ENCODE measurements at places on chromosomes 4 and X.

DNA sequence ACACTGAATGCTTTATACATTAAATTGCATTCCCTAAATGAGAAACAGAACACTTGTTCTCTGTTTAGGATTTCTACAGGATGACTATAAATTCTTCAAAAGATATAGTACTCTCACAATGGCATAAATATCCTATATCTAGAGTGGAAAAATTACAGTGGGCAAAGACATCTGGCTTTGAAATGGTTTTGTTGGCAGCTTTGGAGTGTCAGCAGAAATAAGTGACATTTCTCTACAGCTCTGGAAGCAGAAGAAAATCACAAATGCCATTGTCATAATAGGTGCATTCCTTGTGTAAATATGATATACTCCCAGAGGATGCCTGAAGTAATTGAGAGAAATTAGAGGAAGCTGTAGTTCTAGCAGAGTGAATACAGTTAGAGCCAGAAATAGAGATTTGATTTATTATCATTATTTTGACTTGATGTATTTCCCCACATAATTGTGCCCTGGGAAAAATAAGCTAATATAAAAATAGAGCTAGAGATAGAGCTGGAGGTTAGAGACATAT lies 95.9 kb upstream of the GALNTL6 start:
- no peak for DNase-seq

DNA sequence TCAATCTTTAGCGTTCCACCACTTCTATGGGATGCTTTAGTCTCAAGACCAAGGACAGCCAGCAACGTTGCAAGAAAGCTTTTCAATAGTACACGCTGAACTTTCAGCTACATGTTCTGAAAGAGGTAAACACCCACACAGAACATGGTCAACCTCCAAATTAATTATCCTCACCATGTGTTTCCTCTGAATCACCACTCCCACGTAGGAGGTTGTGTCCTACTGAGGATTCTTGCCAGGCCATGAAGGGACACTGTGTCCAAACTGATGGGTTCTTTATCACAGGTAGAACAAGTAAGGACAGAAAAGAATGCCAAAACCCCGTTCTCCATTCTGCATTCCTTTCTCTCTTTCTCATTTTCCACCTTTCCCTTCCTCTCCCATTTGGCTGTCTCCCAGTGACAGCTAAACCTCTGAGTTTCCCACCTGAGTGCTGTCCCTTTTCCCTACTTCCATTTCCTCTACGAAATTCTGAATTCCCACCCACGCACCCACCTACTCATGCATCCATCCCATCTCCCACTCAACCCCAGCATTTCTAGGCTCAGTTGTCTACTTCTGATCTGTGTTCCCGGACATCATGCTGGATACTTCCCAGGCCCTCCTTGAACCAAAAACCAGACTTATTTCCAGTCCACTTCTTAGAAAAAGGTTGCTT lies 29.0 kb upstream of the GPM6B start:
- DNase-seq, result no peak

GRCh38 chr4:107658400-107659336 lies 61.4 kb downstream of the PAPSS1 start:
- no peak for DNase-seq

- DNase-seq, result no peak
Measured at GRCh38 chr4:52982946-52983340, 120.8 kb downstream of the RASL11B start.

DNA sequence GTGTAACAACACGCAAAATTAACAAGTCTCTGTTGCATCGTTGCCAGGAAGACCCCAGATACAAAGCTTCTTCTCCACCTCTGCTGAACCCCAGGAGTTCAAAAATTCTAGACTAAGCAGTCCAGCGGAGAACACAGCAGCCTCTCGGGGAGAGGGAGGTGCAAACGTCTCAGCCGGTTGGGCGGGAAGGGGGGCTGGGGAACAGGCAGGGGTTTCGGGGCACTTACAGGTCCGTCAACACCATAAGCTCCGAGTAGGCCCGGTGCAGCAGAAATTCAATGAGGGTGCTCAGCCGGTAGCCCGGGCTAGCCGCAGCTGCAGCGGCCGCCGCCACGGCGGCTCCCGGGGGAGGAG lies 394 bp downstream of the MED14 start:
- DNase-seq, result peak; percentile 36

DNA sequence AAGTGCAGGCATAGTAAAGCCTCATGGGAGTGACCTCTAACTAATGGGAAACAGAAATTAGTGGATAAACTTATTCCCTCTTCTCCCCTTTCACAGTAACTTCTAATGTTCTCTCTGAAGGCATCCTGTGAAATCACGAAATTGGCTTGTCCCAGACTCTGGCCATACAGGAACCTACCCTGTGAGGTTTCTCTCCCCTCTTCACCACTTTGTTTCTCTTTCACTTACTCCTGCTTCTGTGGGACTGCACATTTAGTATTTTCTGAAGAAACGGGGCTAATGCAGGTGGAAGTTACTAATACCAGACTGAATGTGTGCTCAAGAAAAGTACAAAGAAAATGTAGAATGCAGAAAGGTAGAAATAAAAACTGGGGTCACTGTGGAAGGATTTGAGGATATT lies 20.0 kb downstream of the ZNF330 start:
- DNase-seq, result no peak

DNA sequence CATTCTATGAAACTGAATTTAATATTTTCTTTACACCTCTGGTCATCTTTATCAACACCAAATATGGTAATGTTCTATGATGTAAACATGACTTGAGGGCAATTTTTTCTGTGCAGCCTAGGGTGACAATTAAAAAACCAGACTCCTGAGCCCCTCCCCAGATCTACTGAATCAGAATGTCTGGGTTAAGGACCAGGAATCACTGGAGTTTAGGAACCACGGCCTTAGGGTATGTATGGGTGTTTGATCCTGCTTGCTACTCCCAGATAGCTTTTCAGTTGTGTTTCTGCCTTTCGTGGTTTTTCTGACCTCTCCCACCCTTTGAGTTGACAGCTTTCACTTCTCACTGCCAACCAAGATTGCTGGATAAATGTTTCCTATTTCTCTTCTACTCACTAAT lies 332.2 kb downstream of the DHX15 start:
- DNase-seq, result no peak

- no peak for DNase-seq
Measured at GRCh38 chrX:39309018-39309635, 507.9 kb downstream of the MID1IP1 start.

GRCh38 chr4:14566518-14566917 lies 435.8 kb upstream of the CPEB2 start:
- DNase-seq, result no peak

DNA sequence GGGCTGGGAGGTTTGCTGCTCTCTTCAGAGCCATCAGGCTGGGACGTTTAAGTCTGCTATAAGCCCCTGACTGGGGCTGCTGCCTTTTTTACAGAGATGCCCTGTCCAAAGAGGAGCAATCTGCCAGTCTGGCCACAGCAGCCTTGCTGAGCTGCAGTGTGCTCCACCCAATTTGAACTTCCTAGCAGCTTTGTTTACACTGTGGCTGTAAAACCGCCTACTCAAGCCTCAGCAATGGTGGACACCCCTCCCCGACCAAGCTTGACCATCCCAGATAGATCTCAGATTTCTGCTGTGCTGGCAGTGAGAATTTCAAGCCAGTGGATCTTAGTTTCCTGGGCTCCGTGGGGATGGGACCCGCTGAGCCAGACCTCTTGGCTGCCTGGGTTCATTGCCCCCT lies 40.7 kb downstream of the SPATA18 start:
- DNase-seq, result no peak

GRCh38 chr4:2936773-2937145 lies 26.4 kb downstream of the NOP14 start:
- no peak for DNase-seq

DNA sequence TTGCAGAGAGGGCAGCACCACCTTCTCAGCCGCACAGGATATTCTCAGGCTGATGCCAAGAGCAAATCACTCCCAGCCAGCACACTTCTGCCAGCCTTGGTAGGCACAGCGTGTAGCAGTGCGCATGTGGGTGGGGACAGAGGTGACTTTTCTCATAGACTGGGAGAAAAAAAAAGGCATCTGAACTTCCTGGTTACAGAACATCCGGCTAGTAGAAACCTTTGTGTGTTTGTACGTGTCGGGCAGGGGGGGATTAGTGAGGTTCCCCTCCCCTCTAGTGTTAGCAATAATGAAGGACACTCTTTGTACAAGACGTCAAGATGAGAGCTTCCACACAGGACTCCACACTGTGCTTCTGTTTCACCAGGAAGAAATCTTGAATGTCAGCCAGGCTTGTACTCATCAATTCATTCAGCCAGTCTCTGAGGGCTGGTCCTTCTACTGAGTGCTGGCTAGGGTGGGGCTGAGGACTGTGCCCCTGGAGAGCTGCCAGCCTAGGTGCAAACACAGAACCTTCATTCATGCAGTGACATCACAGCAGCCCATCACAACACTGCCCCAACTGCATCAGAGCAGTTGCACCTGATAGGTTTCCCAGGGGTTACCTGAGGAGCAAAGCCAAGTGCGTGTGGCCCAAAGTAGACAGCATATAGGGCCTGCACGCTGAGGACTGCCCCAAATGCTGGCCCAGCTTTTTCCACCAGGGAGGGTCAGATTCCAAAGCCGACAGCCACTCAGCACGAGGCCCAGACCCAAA lies 34.7 kb downstream of the SLC25A5 start:
- DNase-seq, result no peak

- no peak for DNase-seq
Measured at GRCh38 chr4:58507079-58507478, 1396.9 kb upstream of the IGFBP7 start.

GRCh38 chr4:4871573-4872313 lies 12.3 kb downstream of the MSX1 start:
- DNase-seq, result no peak

DNA sequence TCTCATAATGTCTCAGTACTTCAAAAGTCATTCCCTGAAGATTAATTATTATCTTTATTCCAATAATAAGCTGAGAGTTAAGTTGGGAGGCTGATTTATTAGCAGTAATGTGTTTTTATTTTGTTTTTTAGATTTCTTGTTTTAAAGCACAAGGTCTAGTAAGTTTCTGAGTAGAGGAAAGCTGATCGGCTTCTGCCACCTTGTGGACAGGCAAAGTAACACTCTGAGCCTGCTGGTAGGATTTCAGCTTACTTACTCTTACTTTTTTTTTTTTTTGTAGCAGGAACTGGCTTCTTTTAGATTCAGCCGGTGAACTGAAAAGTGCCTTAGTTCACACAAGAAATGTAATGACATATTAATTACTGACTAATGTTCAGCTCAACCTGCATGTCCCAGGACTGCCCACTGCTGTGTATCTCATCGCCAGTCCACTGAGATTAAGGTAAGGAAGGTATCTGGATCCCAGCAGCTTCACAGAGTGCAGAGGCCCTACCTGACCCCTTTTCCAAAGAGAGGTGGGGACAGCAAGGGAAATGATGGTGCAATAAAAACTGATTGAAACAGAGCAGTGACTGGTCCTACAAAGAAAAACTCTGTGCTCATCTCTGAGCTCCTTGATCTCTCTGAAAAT lies 126.5 kb downstream of the ADGRA3 start:
- DNase-seq, result peak; percentile 77

GRCh38 chr4:183424109-183424744 lies 20.2 kb upstream of the CDKN2AIP start:
- no peak for DNase-seq

DNA sequence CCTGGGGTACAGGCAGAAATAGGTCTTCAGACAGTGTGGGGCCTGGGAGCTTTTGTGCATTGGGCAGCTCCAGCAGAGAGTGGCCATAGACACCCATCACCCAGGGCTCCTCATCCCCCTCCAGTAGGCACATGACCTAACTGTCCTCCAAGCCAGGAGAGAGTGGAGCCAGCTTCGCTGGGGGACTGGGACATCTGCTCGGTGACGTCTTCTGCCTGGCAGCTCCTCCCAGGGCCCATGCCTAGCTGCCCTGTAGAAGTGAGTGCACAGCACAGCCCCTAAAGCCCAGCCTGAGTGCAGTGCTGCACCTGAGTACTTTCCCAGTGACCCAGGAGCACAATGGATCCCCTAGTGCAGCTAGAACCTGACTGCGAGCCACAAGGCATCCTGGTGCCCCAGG lies 279.7 kb upstream of the SLC7A11 start:
- DNase-seq, result no peak

DNA sequence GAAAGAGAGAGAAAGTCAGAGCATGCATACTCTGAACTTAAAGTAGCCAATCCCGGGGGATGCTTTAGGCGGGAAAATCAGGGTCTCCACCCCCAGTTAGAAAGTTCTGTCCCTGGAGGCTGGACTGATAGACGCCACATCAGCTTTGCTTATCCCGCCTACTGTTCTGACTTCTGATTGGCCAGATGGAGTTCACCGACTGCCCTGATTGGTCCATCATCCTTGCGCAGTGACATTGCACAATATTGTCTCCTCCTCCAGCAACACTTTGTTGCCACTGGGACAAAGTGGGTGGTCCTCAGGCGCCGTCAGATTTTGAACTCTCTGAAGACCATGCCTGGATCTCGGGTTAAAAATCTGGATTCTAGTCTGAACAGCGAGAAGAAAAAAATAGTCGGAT lies 50.3 kb downstream of the SSX3 start:
- no peak for DNase-seq

DNA sequence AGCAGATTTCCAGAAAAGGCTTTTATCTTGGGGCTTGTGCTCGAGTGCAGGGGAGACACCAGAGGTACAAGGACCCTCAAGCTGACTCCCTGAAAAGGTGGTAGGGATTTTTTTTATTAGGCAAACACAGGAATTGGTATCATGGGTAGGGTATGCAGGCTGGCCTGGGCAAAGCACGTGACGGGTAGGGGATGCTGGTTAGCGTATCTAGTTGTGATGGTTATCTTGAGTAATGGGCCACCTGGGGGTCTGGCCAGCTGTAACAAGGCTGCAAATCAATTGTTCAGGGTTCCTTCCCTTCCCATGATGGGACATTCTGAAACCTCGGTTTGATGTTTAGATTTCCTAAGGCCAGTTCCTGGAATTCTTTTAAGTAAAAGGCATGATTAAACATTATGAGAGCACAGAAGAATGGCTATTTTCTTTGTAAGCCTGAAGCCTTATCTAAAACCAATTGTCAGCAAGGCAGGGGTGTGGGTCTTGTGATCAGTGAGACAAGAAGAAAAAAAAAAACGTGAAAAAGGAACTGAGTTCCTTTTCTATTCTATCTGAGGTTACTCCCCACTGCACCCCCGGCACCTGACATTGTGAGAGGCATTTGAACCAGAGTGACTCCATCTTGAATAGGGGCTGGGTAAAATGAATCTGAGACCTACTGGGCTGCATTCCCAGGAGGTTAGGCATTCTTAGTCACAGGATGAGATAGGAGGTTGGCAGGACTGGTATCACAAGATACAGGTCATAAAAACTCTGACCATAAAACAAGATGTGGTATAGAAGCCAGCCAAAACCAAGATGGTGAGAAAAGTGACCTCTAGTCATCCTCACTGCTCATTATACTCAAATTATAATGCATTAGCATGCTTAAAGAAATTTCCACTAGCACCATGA lies 64.2 kb upstream of the S100G start:
- no peak for DNase-seq

- no peak for DNase-seq
Measured at GRCh38 chr4:183392377-183392776, 52.1 kb upstream of the CDKN2AIP start.

GRCh38 chr4:52298444-52298843 lies 247.3 kb downstream of the SPATA18 start:
- DNase-seq, result no peak
